ENCODE measurements at places on chromosomes 5 and 9. TPM values are rescaled to one million over a fixed set of nuclear protein-coding genes. Genes with fewer than 3 reads are reported as not detected.

Gene SLC9A3
- total RNA-seq, result 3.1 TPM

Gene STKLD1
- 0.06 TPM for total RNA-seq

Gene ABO
- 0.05 TPM for total RNA-seq

DNA sequence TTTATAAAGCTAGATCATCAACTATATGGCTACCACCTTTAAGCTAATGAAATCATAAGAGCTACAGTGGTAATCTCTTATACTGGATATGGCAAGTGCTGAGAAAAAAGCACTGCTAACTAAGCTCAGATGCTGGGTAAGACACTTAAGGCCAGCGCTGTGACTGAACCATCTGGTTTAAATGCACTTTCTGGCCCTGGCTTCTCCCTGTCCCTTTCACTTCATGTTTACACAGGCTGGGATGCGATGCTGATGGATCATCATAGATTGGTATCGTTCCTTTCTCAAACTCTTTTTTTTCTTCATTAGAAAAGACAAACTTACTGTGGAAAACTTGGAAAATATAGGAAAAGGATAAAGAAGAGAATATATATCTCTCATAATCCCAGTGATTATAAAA, 52.3 kb downstream of the KIF24 start:
- no peak for DNase-seq

- no peak for DNase-seq
These were observed 143.0 kb upstream of the ZNF608 start for GRCh38 chr5:124889486-124889825.

DNA sequence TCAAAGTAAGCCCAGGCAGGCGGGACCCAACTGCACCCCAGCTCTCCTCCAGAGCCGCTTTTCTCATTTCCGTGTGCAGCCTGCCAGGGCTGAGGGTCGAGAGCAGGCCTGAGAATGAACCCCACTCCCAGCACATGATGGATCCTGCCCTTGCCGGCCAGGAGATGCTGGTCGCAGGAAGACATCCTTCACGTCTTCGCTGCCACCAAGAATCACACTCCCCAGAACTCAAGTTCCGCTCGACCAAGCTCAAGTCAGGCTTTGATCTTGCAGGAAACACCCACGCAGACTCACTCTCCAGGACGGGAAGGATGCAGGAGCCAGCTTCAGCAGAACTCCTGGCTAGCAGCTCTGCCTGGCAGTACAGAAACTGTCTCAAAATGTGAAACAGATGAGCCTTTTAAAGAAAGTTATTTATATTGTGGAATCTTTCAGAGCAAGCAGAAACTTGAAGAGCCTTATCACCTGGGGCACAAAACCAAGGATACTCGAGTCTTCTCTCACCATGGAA, 102.4 kb downstream of the ROR2 start:
- DNase-seq, result no peak

GRCh38 chr9:136862849-136863622, 3.1 kb downstream of the EDF1 start:
- DNase-seq, result no peak

DNA sequence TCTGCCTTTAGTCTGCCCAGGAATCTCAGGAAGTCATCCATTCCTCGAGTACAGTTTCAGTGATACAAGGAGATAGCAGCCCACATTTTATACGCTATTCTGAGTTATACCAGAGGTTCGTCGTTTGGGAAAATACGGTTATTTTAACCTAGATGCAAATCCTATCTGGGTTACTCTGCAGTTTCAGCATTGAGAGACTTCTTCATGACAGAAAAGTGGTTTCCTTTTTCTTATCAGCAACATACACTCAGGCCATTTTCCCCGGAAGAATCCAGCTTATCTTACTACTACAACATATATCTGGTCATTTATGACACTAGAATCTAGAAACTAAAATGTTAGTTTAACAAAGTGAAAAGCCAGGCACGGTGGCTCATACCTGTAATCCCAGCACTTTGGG, 83.4 kb upstream of the IQGAP2 start:
- DNase-seq, result no peak

- no peak for DNase-seq
These were observed 15.8 kb upstream of the RAPGEF1 start for GRCh38 chr9:131755541-131756198.
